ENCODE measurements at places on chromosomes 11 and 22.

DNA sequence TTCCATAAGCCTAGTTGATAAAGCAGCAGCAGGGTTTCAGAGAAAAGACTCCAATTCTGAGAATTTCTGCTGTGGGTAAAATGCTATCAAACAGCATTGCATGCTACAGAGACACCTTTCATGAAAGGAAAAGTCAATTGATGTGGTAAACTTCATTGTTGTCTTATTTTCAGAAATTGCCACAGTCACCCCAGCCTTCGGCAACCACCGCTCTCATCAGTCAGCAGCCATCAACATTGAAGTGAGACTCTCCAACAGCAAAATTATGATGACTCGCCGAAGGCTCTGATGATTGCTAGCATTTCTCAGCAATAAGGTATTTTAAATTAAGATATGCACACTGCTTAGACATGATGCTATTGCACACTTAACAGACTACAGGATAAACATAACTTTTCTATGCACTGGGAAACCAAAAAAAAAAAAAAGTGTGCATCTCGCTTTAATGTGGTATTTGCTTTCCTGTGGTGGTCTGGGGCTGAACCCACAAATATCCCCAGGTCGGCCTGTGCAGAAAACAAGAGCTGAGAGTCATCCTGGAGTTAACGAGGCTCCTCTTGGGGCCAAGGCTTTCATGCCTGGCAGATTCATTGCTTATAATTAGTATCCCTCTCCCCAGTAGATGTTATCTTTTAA, 192.1 kb downstream of the CTTN start:
- no peak for DNase-seq

DNA sequence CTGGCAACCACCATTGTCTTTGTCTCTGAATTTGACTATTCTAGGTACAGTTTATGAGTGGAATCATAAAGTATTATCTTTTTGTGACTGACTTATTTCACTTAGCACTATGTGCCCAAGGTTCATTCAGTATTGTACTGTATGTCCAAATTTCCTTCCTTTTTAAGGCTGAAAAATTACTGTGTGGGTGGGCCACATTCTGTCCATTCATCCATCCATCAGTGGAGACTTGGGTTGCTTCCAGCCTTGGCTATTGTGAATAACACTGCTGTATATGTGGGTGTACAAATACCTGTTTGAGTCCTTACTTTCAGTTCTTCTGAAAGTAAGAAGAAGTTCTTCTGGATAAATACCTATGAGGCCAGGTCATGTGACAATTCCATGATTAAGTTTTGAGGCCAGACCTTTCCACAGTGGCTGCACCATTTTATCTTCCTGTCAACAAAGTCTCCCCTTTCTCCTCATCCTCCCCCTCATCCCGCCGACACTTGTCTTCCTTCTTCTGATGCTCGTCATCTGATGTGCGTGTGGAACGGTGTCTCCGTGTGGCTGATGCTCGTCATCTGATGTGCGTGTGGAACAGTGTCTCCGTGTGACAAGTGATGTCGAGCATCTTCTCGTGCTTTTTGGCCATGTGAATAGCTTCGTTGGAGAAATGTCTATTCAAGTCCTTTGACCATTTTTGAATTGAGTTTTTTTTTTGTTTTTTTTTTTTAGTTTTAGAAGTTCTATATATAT, 49.5 kb downstream of the SBF1 start:
- DNase-seq: no peak

GRCh38 chr11:60377401-60378136, 763 bp upstream of the MS4A7 start:
- DNase-seq: no peak

DNA sequence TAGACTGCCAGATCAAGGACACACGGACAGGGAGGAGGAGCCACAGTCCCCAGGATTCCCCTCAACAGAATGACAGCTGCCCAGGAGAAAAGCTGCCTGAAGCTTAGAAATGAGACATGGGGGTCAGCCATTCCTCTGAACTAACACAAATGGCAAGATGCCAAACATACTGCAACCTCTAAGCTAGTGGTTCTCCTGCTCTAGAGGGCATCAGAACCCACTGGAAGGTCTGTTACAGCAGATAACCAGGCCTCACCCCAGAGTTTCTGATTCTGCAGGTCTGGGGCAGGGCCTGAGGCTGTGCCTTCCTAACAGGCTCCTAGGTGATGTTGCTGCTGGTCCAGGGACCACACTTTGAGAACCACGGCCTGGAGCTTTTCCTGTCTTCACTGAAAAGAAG, 28.6 kb upstream of the BID start:
- DNase-seq: no peak

DNA sequence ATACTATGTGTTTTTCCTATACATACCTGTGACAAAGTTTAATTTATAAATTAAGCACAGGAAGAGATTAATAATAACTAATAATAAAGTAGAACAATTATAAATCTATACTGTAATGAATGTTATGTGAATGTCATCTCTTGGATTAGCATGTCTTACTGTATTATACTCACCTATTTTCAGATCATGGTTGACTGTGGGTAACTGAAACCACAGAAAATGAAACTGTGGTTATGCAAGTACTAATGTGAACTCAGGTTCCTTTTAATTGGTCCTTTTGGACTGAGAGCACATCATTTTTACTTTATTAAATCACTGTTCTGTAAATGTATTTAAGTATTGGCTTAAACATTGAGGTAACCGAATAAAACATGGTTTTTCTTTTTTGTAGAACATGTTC, 108.8 kb downstream of the PPP6R3 start:
- DNase-seq: no peak

Measured in stimulated activated CD8-positive, alpha-beta memory T cell treated with anti-CD3 and anti-CD28 coated beads, Interleukin-7, amount 100 ng/mL, for 1 hour (primary cell).